ENCODE measurements at places on chromosomes 12 and 14.

GRCh38 chr14:56587701-56588100, 8.1 kb downstream of the TMEM260 start:
- DNase-seq = no peak

DNA sequence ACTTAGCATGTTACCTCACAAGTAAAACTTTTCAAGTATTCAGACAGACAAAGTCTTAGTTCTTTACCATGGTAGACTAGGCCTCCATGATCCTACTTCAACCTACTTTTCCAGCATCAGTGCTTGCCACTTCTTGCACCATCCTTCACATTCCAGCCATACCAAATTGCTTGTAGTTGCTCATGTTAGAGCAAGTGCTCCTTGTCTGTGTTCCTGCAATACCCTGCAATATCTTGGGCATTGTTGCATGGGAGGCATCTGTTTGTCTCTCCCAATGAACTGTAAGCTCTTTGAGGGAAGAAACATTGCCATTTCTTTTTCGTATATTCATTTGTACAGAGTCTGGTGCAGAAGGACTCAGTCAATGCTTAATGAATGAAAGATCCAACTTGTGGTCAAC, 78.0 kb downstream of the SRGAP1 start:
- no peak for DNase-seq

- no peak for DNase-seq
These were observed 1.0 kb downstream of the FGFR1OP2 start for GRCh38 chr12:26939192-26939832.

- DNase-seq = no peak
These were observed 9.5 kb downstream of the MED13L start for GRCh38 chr12:116267948-116268347.

GRCh38 chr12:114744691-114745090, 60.7 kb upstream of the TBX3 start:
- DNase-seq = no peak

GRCh38 chr14:96574633-96575632, 72.8 kb downstream of the PAPOLA start:
- DNase-seq = no peak

GRCh38 chr12:15732341-15733061, 56.7 kb downstream of the EPS8 start:
- no peak for DNase-seq

- DNase-seq = no peak
These were observed 59.5 kb downstream of the SMUG1 start for GRCh38 chr12:54129028-54129903.

- no peak for DNase-seq
These were observed 11.3 kb upstream of the KCNH3 start for GRCh38 chr12:49527361-49528130.

DNA sequence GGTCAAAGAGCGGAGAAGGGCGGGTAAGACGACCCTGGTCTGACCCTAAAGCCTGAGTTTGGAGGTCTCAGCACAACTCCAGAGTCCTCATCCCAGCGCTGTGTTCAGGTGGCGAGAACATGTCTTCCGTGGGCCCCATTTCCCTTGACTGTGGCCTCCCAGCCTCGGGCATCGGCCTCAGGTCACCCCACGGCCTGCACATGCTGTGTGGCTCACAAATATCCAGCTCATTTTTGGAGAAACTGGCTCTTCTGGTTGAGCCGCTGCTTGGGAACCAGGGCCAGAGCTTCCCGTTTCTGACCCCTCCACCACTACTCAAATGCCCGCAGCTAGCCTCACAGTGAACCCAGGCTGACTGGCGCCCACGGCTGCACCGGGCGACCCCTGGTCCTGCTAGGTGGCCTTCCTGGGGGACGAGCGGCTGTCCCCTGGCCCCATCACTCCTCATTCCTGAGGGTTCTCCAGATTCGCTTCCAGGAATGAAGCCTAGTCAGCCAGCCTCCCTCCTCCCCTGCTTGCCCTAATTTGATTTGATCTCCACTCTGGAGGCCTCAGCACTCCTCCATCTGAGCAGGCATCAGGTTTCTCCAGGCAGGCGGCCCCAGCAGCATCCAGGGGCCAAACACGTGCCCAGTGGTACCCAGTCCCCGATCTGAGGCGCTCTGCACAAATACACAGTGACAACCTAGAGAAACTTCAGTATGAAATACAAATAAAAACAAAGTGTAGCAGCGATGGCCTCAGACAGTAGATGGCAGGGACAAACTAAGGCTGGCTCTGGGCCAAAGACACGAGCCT, 4.7 kb downstream of the P2RX2 start:
- DNase-seq = no peak

DNA sequence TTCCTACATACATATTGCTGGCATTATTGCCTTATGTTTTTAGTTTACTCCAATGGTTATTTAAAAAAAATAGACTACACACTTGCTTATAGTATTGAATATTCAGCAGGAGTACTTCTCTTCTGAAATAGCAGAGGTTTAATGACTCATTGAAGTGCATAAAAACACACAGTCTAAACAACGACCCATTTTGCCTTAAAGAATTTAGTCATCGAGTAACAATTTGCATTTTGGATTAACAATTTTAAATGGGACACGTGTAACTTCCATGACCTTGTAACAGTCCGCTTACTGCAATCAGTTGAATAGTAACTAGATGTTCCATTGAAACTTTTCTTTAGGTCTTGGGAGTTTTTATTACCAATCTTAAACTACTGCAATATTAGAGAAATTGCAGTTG, 9.0 kb downstream of the TRHDE start:
- no peak for DNase-seq

GRCh38 chr12:38697289-38697688, 208.1 kb downstream of the CPNE8 start:
- DNase-seq = no peak

DNA sequence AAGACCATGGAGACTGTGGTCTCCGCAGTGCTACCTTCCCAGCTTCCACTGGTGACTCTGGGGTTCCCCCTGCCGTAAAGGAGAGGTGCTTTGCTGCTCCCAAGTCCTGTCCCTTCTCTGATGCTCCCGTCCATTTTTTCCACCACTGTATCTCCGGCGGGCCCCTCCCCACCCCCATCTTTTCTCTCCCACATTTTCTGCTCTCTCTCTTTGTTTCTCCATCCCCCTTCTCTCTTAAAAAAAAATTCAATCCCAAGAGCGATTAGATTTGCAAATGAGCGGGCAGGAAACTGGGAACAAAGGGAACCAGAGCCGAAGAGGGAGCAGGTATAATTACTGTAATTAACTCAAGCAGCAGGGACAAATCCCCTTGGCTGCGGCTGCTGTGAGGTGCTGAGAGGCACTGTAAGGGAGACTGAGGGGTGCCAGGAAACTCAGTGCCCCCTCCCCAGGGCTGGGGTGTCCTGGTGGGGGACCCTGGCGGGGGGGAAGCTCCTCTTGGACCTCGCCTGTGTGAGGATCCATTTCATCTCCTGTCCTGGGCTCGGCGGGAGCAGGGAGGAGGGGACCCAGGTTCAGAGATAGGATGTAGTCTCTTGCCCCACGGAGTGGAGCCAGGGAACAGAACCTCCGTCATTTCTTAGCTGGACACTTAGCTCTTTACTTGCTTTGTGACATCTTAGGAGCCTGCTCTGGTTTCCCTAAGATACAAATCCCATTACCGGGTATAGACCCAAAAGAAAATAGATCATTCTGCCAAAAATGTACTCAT, 140.4 kb upstream of the NRXN3 start:
- DNase-seq = peak; percentile 69

- no peak for DNase-seq
These were observed 56.7 kb downstream of the FAM222A start for GRCh38 chr12:109770104-109770860.

- DNase-seq = no peak
These were observed 14.5 kb upstream of the SLC38A2 start for GRCh38 chr12:46386877-46387629.

GRCh38 chr12:14650789-14651188, 45.6 kb downstream of the GUCY2C start:
- no peak for DNase-seq

DNA sequence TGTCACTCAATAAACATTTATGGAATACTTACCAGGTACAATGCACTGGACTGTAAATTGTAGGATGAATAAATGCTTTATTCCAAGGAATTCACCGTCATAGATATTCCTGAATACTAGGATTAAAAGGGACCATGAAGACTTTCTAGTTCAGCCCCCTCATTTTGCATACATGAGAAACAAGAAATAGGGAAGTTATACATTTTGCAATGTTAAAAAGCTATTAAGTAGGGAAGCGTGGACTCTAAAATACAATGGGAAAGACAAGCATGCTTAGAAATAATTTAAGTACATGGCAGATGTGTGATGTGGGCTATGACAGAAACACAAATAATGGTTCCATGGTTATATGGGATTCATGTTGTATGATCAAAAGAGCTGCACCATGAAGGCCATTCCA, 89.4 kb upstream of the SYT10 start:
- DNase-seq = no peak

DNA sequence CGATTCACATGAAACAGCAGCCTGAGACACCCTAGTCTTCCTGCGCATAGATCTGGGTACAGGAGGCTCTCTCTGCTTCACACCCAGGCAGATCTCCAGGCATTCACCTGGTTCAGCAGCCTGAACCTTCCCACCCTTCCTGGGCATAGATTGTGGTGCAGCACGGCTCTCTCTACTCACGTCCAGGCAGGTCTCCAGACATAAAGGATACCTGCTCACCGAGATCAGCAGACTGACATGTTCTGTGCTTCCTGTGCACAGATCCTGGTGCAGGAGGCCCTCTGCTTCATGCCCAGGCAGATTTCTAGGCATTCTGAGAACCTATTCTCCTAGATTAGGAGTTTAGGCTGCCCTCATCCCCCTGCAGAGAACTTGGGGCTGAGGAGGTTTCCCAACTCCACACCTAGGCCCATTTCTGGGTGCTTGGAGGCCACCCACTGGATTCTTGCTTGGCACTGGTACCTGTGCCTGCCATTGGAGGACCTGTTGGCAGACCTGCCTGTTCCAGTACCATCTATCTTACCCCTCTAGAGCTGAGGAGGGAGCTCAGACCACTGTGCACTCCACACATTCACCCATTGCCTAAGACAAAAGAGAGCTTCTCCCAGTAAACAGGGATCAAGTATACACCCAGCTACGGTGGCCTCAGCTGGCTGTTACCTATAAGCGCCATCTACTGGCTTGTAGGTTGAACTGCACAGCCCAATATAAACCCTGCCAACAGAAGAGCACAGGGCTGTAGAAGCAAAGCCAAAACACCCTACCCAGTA, 28.0 kb upstream of the GARIN6 start:
- no peak for DNase-seq

DNA sequence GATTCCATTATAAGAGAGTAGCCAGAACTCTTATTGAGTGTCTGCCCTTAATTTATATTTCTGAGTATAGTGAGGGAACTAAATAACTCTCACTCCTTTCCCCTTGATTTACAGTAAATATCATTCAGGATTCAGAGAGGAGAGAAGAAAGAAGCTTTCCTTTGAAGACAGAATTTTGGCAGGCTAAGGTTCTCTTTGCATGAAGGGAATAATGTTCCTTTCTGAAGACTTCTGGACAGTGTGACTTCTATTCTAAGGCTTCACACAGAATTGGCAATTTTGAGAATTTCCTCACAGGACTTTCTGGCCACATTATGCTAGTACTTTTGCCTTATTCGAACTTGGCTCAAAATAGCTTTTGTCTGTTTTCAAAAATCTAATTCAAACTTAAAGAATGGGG, 352.2 kb upstream of the FBXO33 start:
- no peak for DNase-seq

- no peak for DNase-seq
These were observed 548.6 kb downstream of the SLC16A7 start for GRCh38 chr12:60144395-60144794.

- DNase-seq = no peak
These were observed 8.9 kb downstream of the ANG start for GRCh38 chr14:20697273-20698017.

GRCh38 chr12:21938879-21939278, 2.3 kb downstream of the ABCC9 start:
- no peak for DNase-seq

DNA sequence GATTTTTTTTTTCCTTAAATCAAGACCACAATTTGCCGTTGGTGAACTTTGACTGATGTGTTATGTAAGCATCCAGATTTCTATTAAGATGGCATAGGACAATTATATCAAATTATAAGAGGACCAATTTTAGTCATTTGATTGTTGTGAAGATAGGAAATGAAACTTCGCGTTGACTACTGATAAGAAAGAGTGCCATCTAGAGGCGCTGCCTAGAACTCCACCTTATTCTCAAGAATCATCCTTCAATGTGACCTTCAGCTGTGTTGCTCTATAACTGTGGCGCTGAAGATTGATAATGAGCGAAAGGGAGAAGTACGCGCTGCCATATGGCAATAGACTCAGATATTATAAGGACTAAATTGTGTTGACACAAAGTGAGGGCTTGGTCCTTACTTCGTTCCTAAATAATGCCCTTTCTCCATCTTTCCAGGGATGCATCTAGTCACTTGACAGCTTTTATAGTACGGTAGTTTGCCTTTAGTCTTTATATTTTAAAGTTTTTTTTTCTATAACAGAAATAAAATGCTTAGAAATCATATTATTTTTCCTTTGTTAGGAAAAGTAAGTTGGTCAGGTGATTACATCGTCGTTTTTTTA, 350.8 kb upstream of the STXBP6 start:
- DNase-seq = peak; percentile 26

DNA sequence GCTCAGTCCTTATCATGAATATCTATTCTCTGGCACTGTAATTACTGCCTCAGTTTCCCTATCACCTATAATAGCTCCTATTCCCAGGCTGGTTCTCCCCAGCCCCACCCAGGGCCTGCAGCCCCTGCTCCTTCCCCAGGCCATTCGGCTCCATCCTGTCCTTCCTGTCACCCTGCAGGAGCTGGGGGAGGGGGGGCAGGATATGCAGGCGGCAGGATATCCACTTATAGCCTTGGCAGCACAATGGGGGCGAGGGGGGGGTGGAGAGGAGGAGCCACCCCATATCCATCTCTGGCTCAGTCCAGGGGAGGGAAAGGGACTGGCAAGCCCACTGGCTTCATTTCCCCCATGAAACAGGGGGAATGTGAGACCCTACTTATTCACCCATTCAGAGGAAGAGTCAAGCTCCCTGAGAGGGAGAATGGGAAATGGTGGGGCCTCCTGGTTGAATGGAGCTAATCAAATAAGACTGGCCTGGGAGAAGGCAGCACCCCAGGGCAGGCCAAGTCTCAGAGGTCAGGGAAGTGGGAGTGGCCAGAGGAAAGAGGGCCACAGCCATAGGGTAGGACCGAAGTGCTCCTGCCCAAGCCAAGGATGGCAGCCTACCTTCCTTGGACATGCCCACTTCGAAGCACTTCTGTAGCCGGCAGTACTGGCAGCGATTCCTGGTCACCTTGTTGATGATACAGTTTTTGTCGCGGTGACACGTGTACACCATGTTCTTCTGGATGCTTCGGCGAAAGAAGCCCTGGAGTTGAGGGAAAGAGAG, 7.8 kb upstream of the ITGB7 start:
- no peak for DNase-seq

GRCh38 chr12:16359512-16360491, 12.4 kb downstream of the MGST1 start:
- no peak for DNase-seq

- no peak for DNase-seq
These were observed 229.2 kb upstream of the TMTC1 start for GRCh38 chr12:30012816-30013450.

DNA sequence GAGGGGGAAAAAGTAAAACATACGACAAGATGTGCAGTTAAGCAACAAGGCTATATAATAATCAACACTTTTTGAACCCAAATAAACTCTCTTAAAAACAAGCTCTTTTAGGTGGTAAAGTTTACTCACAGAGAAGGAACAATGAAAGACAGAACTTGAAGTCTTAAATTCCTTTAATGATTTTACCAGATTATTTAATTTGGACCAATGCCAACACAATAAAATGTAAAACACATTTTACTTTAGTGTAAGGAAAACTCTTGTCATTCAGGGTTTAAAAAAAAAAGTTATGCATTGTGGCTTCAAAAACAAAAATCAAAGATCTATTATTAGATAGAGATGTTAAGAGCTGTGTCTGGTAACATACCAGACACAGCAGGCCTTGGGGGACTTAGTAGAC, 13.1 kb downstream of the TSPAN8 start:
- DNase-seq = no peak

Measured in NCI-H2081 treated with DMSO at 0.1 percent for 48 hours (cell line).